Neural crest cell (in vitro differentiated cells): ENCODE measurements at places on chromosomes 13 and 19.

DNA sequence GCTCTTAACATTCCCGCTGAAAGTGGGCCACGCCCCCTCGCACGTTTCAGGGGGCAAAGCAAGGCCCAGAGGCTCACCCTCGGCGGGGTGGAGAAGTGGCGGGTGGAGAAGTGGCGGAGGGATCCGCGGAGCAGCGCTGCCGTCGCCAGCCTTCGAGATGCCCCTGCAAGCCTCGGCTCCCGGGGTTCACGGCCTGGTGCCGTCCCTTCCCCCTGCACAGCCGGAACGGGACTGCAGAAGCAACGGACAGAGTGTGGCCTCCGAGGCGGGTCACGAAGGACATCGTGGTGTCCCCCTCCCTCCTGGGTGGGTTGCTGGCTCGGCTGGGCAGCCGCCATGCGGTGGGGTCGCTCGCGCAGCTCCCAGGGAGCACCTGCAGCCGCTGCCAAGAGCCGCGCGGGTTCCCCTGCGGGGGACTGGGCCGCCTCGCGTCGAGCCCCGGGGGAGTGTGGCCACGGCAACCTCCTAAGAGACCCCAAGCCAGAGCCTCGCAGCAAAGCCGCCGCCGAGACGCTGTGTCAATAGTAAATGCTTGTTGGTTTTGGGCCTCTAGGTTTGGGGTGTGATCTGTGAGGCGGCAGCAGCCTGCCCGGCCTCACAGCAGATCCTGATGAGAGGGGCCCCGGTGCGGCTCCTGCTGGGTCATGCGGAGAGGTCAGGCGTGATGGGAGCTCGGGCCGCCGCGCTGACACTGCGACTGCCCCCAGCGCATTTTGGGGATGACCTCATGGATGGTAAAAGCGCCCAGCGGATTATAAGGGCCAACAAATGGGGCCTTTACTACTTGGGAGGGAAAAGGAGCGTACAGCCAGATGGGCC lies 5.5 kb downstream of the TPGS1 start:
- DNase-seq = no peak

- no peak for DNase-seq
Measured at GRCh38 chr13:46297361-46297811, 85.7 kb downstream of the LRRC63 start.

- no peak for DNase-seq
Measured at GRCh38 chr13:99231721-99232120, 26.5 kb downstream of the GPR18 start.

- DNase-seq = no peak
Measured at GRCh38 chr19:56145698-56146097, 4.6 kb downstream of the ZNF444 start.
